GF-D8 (cell line): ENCODE measurements at places on chromosomes 4 and X.

- no peak for DNase-seq
Measured at GRCh38 chr4:111630705-111631104, 514.5 kb upstream of the FAM241A start.

DNA sequence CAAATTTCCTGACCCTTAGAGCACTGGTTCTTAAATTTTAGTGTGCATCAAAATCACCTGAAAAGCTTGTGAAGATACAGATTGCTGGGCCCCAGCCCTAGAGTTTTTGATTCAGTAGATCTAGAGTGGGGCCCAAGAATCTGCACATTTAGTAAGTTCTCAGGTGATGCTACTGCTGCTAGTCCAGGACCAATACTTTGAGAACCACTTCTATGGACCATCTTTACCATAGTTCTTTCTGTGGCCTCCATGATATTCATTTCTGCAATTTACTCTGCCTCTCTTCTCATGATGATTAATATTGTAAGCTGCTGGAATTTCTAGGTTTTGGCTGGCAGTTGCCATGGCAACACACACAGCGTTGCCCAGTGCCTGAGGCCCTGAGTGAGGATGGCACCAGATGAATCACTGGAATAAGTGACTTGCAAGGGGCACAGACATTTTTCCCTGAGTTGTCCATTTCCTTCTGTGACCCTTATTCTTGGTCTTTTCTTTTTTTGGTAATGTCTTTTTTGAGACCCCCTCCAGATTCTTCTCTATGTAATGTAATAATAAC is 83.6 kb downstream of the PPP1R2C start:
- DNase-seq = no peak

- no peak for DNase-seq
Measured at GRCh38 chrX:136047016-136047642, 61.9 kb downstream of the SLC9A6 start.

DNA sequence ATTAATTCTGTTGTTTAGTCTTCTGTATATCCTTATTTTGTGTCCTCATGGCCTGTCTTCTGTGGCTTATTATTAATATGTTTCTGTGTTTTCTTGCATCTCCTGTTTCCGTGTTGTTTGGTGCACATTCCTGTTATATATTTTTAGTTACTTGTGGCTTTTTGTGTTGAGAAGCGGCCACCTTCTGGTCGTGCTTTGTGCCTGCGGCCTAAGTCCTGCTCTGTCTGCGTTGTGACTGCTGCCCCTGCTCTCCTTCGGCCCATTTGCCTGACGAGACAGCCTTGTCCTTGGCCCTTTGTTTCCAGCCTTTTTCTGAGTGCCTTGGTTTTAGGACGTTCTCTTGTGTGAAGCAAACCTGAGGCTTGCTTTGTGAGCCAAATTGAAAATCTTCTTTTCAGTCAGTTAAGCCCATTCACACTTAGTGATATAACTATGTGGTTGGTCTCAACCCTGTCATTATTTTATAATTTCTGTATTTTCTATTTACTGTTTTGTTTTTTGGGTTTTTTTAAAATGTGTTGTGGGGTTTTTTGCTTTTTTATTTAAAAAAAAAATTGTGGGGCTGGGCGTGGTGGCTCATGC is 43.8 kb downstream of the TNIP2 start:
- no peak for DNase-seq

DNA sequence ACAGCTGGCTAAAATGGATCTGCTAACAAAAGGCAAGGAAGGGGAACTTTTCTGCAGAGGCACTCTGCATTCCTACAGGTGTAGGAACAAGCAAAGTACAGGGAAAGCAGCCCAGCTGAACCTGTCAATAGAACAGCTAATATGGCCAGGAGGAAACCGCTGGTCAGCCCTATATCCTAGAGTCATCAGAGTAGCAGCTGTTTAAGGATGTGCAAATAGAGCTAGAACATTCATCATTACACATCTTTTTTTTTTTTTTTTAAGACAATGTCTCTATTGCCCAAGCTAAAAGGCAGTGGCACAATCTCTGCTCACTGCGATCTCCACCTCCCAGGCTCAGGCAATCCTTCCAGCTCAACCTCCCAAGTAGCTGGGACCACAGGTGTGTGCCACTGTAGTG is 163.0 kb downstream of the BTC start:
- no peak for DNase-seq

DNA sequence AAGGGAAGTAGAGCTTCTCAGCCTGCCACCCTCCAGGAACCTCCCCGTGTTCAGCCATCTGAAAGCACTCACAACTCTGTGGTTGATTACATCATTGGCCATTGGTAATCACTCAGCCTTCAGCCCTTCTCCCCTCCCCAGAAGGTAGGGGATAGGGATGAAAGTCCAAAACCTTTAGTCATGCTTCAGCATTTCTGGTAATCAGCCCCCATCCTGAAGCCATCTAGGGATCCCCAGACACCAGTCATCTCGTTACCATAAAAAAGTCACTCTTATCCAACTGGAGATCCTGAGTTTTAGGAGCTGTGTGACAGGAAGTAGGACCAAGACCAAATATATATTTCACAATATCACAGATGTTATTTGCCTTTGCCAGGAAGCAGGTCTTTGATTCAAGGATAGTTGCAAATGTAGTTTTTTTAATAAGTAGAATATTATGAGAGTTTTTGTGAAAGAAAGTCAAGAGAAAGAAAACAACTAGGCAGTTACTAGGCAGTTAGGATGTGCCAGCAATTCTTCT is 364.6 kb upstream of the NOCT start:
- DNase-seq = no peak

GRCh38 chr4:48255959-48256342 is 13.7 kb downstream of the TEC start:
- no peak for DNase-seq

DNA sequence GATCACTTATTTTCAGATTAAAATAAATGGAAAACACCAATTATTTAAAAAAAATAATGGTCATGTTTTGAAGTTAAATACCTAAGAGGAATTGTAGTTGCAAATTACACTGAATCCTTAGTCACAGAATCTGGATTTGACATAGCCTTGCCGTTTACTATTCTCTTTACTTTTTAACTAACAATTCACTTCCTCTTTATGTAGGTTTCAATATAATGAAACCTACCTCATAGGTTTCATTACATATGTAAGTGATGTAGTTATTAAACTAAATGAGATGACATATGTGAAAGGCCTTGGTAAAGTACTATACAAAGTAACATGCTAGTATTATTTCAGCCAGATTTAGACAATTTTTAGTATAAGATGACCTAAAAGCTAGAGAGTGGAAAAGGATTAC is 6.5 kb downstream of the SPP1 start:
- DNase-seq = no peak

DNA sequence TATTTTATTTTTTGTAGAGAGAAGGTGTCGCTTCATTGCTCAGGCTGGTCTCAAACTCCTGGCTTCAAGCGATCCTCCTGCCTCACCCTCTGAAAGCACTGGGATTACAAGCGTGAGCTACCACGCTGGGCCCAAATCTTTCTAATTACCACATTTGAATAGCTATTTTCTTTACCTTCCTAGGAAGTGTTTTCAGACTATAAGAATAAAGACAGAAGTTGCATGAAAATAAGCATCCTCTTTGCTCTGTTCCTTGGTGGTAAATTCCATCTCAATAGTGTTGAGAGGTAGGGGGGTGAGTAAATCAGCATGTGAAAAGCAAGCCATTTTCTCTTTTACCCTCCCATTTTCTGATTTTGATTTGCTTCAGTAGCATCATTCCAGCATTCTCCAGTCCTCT is 122.4 kb downstream of the LARP7 start:
- DNase-seq = no peak

DNA sequence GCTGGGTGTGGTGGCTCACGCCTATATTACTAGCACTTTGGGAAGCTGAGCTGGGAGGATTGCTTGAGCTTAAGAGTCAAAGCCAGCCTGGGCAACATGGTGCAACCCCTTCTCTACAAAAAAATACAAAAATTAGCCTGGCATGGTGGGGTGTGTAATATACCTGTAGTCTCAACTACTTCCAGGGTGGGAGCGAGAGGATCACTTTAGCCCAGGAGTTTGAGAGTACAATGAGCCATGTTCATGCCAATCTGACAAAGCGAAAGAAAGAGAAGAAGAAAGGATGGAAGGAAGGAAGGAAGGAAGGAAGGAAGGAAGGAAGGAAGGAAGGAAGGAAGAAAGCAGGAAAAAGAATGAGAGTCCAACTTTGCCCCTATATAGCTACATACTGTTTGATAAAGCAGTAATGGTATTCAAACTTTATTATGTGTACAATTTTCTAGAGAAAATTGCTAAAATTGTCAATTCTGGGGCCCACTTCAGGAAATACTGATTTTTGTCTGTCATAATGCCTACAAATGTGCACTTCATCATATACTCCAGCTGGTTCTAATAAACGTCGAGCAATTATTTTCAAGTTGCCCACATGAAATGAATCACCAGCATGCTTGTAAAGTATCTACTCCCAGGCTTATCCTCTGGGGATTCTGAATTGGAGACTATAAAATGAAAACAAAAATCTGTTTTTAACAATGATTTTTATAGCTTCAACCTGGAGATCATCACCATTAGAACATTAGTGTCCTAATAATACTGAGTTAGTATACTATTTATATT is 132.3 kb downstream of the NDST4 start:
- no peak for DNase-seq

DNA sequence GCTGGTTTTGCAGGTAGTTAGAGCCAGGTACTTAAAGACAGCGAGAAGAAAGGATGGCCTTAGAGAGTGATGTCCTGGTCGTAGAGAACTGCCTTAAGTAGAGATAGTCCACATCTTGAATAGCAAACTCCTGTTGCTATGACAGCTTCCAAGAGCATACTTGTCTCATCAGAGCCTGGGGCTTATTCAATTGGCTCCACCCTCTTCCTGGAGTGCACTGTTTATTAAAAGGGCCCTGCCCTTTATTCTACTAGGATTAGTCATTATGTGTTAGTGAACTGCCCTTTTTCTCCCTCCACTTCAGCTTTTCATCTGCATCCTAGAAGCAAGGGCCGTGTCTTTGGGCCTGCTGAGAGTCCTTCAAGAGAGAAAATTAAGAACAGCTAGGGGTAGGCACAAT is 94.5 kb upstream of the EOLA2 start:
- DNase-seq = no peak

GRCh38 chr4:121709766-121710405 is 13.1 kb upstream of the ANXA5 start:
- DNase-seq = no peak

DNA sequence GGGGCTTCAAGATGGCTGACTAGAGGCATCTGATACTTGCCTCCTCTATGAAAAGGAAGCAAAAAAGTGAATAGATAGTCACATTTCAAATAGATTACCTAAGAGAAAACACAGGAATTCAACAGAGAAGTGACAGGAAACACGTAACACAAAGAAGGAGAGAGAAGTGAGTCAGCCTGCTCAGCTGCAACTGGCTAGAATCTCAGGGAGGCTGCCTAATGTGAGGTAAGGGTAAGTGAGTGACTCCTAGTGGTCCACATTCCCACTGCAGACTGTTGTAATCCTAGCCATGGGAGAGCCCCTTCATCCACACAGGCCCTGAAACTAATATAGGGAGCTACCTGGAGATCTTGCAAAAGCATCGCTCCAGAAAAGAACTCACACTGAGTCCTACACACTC is 179.2 kb downstream of the SLC7A11 start:
- no peak for DNase-seq

GRCh38 chr4:146124023-146124680 is 51.4 kb upstream of the LSM6 start:
- DNase-seq = no peak

DNA sequence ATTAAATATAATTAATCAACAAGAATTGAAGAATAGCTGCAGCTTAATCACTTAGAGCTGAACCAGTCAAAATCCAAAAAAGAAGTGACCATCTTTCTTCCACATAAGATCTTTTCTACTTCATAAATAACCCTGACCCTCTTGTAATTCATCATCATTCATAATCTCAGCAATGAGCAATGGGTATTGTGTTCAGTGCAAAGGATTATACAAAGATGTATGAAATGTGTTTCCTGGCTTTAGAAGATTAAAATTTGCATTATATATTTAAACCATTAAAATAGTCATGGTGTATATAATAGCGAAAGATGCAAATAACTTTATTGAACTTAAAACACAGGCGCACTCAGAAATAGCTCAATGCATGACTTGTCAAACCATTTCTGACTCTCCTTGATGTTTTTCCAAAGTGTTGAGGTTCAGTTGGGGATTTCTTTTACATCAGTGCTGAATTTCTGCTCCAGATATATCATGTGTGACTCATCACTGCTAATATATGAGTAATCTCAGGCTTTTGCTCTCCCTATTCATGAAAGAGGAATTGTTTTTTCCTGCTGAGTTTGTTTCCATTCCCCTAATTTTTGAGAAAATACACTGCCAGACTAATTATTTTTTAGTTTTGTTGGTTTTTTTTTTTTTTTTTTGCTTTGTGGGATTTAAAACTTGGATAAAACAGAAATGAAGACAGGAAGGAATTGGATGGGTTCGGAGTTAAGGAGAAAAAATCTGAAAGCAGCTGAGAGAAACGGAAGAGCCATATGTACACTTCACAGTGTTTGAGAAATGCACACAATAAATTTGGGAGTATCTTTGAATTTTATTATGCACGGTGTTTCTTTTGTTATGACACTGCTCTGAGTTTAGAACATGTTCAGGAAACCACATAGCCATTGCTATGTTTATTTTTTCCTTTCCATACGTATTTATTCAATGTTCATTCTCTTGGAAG is 290.1 kb upstream of the PCDH7 start:
- DNase-seq = no peak

GRCh38 chr4:140302151-140302859 is 71.1 kb upstream of the SCOC start:
- no peak for DNase-seq

- DNase-seq = no peak
Measured at GRCh38 chrX:130125091-130125874, 15.0 kb upstream of the ELF4 start.

- DNase-seq = no peak
Measured at GRCh38 chr4:165656829-165657490, 216.1 kb upstream of the TLL1 start.

GRCh38 chr4:174274436-174274835 is 9.0 kb downstream of the FBXO8 start:
- DNase-seq = no peak

DNA sequence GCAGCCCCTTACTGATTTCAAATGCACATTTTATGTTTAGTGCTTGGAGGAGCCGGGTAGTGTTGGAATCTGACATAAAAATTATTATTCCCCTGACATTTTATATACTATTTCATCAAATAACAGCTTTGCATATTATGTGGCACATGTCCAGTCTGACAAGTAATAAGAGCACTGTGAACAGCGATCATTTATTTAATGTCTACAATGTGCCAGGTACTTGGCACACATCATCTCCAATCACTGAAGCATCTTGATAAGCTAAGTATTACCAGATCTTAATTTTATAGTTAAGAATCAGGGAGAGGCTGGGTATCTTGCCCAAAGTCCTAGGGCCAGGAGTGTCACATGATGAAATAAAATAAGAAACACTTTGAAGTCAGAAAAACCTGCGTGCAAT is 197.2 kb downstream of the NR3C2 start:
- DNase-seq = no peak

DNA sequence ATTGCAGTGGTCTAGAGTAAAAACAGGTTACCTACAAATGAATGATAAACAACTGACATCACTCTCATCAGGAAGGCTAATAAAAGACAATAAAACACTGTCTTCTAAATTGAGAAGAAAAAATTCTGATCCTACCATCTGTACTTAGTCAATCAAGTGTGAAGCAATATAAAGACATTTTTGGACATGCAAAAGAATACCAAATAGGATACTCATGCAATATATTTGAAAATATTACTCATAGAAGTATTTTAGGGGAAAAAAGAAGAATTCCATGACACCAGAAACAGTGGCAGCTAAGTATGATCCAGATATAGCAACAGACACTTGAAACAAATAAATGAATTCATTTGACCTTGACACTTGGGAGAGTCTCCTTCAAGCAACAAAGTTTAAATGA is 63.8 kb upstream of the FAM120C start:
- DNase-seq = no peak

- DNase-seq = no peak
Measured at GRCh38 chrX:39399387-39399786, 598.1 kb downstream of the MID1IP1 start.
